ENCODE measurements at places on chromosomes 11 and 22. TPM values are rescaled to one million over a fixed set of nuclear protein-coding genes. Genes with fewer than 3 reads are reported as not detected.

KCNK4 gene
- total RNA-seq, result 0.58 TPM

TP53I11 gene
- total RNA-seq, result 73.1 TPM

SCGB1C1 gene
- not detected for total RNA-seq

SLC37A4 gene
- total RNA-seq, result 29.6 TPM

HMGXB4 gene
- 38.2 TPM for total RNA-seq

RAG2 gene
- total RNA-seq, result not detected

DNA sequence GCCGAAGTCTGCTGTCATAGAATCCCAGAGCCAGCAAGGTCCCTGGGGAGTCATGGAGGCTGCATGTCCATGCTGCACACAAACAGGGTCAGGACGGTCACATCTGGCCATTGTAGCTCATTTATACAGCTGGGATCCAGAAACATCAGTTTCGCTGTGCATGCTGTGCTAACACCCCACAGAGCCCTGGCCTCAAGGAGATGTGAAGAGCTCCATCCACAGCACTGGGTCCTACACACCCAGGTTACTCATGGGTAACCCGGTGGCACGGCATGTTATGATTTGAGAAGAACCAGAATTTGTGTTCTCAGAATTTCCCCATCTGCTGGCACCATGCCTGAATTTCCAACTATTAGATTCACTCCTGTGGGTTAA lies 146.3 kb upstream of the ARHGAP20 start:
- no peak for DNase-seq

DNA sequence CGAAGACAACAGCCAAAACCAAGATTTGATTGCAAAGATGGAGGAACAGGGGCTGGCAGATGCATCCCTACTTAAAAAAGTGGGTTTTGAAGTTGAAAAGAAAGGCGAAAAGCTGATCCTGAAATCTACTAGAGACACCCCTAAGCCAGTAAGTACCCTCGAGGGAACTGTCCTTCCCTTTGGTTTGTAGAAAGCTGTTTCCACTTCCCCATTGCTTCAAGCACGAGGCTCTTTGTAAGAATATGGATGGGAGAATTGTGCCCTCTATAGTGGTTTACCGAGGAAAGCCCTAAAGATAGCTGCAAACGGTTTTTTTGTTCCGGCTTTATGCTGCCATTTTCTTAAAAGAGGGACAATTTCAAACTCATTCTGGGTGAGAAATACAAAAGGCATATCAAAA lies 133.9 kb downstream of the WNT7B start:
- DNase-seq, result no peak

GRCh38 chr11:111179184-111179910 lies 66.2 kb upstream of the POU2AF2 start:
- DNase-seq, result no peak

DNA sequence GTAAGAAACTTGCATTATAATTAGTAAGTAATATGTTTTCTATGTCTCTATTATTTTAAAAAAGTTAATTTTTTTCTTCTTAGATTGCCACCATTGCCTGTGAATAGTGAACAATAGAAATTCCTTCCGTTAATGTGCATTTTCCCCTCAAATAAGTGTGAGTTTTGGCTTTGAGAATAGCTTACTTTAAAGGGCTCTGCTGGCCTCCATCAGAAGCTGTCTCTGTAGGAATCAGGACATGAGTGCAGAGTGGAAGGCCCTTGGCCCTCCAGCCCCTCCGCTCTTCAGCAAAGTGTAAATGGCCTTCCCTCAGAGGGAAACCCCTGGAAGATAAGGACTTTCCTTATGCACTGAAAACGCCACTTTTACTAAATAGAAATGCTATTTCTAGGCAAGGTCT lies 24.1 kb upstream of the ADORA2A start:
- no peak for DNase-seq

DNA sequence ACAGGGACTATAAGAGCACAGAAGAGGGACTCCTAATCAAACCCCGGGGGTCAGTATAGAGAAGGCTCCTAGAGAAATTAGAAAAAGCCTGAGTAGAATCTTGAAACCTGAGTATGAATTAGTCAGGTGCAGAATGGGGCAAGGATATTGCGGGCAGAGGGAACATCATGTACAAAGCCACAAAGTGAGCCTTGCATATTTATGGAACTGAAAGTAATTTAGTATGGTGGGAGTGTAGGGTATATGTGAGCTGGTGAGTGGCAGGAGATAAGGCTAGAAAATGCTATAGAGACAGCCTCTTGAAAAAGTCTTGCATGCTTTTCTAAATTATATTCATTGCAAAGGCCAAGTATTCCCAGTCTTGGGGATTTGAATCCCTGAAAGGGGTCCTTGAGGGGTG lies 93.7 kb downstream of the STIM1 start:
- DNase-seq, result no peak

GRCh38 chr11:6319001-6319703 lies 1.1 kb downstream of the CAVIN3 start:
- DNase-seq, result no peak

GRCh38 chr11:96074551-96075310 lies 150.8 kb upstream of the MTMR2 start:
- DNase-seq, result no peak
